ENCODE measurements at places on chromosomes 2 and 18.

DNA sequence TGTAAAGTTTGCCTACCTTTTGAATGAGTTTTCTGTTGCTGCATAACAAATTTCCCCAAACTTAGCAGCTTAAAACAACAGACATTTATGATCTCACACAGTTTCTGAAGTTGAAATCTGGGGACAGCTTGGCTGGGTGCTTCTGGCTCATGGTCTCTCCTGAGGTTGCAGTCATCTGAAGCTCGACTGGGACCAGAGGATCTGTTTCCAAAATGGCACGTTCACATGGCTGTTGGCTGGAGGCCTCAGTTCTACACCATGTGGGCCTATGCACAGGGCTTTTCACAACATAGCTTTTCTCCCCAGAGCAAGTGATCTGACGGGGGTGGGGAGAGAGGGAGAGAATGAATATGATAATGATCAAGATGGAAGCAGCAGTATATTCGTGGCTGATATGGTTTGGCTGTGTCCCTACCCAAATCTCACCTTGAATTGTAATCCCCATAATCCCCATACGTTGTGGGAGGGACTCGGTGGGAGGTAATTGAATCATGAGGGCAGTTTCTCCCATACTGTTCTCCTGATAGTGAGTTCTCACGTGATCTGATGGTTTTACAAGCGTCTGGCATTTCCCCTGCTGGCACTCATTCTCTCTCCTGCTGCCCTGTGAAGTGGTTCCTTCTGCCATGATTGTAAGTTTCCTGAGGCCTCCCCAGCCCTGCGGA lies 3.5 kb downstream of the RALB start:
- DNase-seq: no peak

- no peak for DNase-seq
These were observed 47.0 kb downstream of the TSHZ1 start for GRCh38 chr18:75257605-75258004.

DNA sequence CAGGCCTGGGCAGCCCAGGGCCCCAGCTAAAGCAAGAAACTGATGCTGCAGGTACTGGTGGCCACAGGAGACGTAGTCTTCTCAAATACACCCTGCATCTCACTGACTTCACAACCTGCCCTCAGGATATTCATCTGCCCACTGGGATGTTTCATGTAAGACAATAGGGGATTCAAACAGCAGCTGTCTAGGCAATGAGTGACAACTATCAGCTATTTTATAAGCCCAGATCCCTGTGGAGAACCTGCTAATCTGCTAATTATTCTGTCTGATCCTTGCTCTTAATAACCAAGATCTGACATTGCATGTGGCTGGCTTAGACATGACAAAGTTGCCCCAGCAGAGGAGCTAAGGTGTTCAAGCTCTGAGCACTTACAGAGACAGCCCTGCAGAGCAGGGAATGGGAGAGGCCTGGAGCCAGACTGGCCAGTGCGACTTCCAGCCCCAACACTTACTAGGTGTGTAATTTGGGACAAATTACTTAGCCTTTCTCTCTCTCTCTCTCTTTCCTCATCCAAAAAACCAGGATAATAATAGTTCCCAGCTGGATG lies 28.6 kb downstream of the SIGLEC15 start:
- no peak for DNase-seq

DNA sequence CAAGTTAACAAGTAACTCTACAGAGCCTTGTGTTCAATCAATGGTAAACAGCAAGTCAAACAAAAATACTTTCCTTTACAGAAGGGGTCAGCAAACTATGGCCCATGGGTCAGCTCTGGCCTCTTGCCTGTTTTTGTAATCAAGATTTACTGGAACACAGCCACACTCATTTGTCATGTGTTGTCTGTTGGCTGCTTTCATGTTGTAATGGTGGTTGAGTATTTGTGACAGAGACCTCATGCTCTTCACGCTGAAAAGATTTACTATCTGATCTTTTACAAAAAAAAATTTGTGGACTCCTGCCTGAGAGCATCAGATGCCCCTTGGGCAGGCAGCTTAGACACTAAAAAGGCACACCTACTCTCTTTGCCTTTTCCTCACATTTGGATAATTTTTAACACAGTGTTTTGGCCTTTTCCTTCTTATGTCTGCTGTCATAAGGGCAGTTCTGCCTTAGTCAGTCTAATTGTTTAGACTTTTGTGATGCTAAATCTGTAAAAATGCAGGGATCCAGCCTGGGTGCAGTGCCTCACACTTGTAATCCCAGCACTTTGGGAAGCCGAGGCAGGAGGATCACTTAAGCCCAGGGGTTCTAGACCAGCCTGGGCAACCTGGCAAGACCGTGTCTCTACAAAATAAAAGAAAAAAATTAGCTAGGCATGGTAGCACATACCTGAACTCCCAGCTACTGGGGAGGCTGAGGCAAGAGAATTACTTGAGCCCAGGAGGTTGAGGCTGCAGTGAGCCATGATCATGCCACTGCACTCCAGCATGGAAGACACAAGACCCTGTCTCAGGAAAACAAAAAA lies 18.3 kb downstream of the IL1B start:
- DNase-seq: no peak

DNA sequence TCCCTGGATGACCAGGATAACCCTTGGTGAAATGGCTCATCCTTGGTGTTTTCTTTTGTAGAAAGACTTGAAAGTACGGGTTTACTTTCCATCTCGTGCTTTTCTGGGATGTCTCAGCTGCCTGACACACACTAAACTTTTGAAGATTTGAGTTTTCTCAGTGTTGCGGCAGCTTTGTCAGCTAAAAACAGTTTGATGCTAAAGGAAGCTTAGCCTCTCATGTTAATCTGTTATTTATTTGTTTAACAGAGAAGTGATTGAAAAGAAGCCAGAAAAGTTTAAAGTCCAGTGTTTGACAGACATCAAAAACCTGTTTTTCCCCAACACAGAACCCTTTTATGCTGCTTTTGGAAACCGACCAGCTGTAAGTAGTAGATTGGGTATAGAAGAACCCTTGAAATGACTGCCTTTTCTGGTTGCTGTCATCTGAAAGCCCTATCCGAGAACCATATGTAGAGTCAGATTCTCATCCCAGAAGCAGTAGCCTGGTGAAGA lies 72.8 kb downstream of the LPIN1 start:
- no peak for DNase-seq

DNA sequence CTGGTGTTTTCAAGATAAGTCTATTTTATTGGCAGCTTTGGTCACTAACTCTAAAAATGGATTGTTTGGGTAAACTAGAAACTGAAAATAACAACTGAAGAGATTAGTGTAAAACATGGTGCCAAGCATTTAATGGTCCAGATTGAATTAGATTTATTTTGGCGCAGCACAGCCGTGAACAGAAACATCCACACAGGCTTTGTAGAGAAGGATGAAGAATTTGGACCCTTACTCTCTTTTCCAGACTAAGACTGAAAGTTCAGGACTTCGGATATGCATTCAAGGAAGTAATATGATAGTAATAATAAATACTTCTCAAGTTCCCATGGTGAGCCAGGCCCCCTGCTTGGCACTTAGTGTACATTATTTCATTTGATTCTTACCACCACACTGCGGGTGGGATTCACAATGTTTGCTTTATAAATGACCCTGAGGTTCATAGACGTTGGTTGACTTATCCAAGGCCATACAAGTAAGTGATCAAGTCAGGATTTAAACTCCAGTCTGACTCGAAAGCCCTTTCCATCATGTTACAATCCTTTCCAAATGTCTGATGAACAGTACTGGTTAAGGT lies 54.2 kb upstream of the ITGB6 start:
- DNase-seq: no peak

DNA sequence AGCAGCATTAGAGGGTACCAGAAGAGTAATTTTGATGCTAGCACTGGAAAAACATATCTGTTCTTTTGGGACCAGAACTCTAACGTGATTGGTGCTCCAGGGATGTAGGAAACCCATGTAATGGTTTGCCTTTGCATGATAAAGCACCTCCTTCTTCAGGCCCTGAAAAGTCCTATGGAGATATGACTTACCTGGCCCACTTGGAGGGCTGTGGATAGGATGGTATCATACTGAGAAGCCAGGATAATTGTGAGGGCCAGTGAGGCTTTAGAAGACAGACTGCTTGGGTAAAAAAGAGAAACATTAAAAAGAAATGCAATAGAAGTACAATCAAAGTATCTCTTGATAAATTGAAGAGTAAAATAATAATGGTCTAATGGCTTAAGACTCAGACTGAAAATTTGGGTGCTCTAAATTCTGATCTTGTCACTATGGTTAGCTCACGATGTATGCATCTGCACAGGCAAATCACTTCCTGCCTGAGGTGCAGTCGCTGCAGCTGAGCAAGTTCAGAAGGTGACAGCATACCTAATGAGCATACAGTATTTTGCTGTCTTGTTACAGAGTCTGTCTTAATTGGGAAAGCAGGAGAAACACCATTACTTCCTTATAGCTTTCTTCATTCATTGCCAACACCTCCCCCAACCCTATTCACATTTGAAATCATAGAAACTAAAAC lies 371.5 kb downstream of the NUP35 start:
- DNase-seq: no peak

DNA sequence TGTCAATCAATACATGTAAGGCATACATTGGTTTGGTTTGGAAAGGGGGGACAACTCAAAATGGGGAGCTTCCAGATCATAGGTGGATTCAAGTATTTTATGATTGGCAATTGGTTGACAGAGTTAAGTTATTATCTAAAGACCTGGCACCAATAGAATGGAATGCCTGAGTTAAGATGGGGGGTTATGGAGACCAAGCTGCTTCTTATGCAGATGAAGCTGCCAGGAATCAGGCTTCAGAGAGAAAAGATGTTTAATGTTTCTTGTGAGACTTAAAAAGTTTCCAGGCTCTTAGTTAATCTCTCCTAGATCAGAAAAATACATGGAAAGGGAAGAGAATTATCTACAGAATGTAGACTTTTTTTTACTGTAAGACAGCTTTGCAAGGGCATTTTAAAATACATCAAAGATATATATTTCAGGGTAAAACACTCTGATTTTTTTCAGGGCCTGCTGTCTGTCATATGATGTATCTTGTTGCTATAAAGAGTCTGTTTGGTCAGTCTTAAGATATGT lies 1343.2 kb upstream of the LRRTM1 start:
- DNase-seq: no peak
